ENCODE measurements at places on chromosomes 5 and 9.

- no peak for DNase-seq
Observed at GRCh38 chr9:100499866-100500265, 26.9 kb downstream of the TMEFF1 start.

DNA sequence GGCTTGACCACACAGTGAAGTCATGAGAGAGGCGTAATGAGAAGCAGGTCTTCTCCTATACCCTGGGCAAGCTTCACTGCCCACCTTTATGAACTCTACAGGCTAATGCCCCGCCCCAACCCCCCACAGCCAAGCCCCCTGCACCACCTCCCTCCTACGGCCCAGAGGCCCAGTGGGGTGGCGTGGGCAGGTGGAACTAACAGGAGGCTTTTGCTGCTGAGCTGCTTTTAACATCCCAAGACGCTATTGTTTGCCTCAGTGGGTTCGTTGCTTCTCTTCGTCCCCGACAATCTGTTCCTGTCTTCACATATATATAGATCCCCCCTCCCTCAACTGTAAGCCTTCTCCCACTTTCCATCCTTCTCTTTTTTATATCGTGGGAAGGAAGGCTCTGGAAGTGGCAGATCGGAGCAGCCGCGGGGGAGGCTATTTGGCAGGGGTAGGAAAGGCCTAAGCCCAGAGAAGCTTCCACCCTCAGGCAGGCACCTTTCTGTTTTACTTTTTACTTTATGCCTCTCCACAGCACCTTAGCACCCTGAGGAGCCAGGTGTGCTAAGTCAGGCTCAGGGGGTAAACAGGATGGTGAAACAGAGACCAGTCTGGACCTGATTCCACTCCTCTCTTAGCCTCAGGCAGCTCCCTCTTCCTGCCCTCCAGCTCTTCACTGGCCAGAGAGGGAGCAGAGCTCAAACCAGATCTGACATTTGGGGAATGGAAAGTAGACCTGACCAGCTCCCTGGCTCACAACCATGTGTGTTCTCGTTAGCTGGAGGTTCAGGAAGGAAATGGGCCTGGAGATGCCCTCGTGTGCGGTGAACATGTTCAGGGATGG is 26.5 kb downstream of the CD74 start:
- no peak for DNase-seq

GRCh38 chr5:122292332-122292731 is 19.7 kb upstream of the SNCAIP start:
- DNase-seq = no peak

DNA sequence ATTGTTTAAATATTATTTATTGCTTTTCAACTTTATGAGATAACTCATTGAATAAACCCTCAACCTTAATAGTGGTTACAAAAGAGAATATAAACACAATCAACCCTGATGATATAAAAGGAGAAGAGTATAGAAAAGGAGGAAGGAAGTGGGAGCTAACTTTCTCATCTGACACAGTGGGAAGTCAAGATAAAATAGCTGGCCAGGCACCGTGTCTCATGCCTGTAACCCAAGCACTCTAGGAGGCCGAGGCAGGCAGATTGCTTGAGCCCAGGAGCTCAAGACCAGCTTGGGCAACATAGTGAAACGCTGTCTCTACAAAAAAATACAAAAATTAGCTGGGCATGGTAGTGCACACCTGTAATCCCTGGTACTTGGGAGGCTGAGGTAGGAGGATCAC is 93.5 kb downstream of the PPP2R2B start:
- DNase-seq = no peak

DNA sequence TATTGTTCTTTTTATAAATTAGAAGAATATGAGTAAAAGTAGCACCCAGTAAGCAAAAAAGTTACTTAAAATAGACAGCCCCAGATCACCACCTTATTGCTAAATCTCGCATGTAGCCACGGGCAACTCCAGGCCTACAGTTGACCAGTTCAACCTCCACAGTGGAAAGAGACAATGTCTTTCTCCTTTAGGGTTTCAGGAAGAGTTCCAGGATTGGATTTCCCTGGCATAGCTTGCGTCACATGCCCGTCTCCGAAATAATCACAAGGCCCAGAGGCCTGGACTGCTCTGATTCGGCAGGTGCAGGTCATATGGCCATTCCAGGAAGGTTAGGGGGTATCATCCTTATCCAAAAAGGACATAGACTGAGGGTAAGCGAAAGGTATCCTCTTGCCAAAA is 9.9 kb upstream of the PFDN1 start:
- DNase-seq = no peak

DNA sequence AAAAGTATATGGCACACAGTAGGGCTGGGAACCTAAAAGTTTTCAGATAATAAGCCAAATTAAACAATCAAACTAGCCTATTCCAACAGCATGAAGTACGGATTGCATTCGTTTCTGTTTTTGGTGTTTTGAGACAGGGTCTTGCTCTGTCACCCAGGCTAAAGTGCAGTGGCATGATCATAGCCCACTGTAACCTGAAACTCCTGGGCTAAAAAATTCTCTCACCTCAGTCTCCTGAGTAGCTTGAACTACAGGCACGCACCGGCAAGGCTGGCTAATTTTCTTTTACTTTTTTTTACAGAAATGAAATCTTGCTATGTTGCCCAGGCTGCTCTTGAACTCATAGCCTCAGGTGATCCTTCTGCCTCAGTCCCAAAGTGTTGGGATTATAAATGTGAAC is 5.2 kb downstream of the RFX3 start:
- DNase-seq = no peak

DNA sequence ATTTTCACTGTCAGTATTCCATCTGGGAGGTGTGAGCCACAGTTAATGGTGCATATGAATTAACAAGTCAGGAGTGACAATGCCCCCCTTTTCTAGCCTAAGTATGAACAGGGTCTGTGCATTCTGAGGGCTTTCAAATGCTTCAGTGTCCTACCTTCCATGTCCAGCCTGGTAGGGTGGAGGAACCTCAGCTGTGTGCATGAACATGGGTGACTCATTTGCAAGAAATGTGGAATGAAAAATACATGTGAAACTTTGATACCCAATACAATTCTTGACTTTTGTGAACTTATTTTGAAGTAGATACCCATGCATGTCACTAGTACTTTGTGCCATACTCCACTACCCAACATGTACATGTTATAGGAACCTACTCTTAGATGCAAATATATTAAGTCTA is 375.8 kb downstream of the SEMA5A start:
- no peak for DNase-seq

- DNase-seq = no peak
Observed at GRCh38 chr5:859391-859790, 8.6 kb upstream of the ZDHHC11 start.

- no peak for DNase-seq
Observed at GRCh38 chr9:36833954-36834353, 200.1 kb downstream of the PAX5 start.

GRCh38 chr5:137833463-137833862 is 34.2 kb upstream of the MYOT start:
- DNase-seq = no peak

Data from activated T-helper 9 cell treated with anti-CD3 and anti-CD28 coated beads, Interleukin-2, amount 50 U/mL, for 16 hours (primary cell).